ENCODE measurements at places on chromosomes 2 and 18. TPM values are rescaled to one million over a fixed set of nuclear protein-coding genes. Genes with fewer than 3 reads are reported as not detected.

The NGEF gene
- 0.98 TPM for total RNA-seq

The PARD3B gene
- 2.0 TPM for total RNA-seq

The EIPR1 gene
- 45.3 TPM for total RNA-seq

The PJVK gene
- total RNA-seq, result 0.16 TPM

The ADRA2B gene
- not detected for total RNA-seq

The KIAA2012 gene
- total RNA-seq, result not detected

The RNF144A gene
- 11.7 TPM for total RNA-seq

The IL36A gene
- total RNA-seq, result not detected

The SNED1 gene
- total RNA-seq, result 6.7 TPM

The PTRHD1 gene
- 60.7 TPM for total RNA-seq

The HOXD3 gene
- 2.6 TPM for total RNA-seq

The UNC80 gene
- total RNA-seq, result not detected

The PLA2R1 gene
- total RNA-seq, result 3.6 TPM

The SRD5A2 gene
- not detected for total RNA-seq

The CD207 gene
- total RNA-seq, result not detected

The FAM161A gene
- total RNA-seq, result 0.63 TPM

The CFAP65 gene
- total RNA-seq, result 0.13 TPM

The DSEL gene
- 13.2 TPM for total RNA-seq

The RAB10 gene
- total RNA-seq, result 75.0 TPM

The CTAGE1 gene
- not detected for total RNA-seq

All from mesangial cell (primary cell).